ENCODE measurements at places on chromosomes 6 and 20.

DNA sequence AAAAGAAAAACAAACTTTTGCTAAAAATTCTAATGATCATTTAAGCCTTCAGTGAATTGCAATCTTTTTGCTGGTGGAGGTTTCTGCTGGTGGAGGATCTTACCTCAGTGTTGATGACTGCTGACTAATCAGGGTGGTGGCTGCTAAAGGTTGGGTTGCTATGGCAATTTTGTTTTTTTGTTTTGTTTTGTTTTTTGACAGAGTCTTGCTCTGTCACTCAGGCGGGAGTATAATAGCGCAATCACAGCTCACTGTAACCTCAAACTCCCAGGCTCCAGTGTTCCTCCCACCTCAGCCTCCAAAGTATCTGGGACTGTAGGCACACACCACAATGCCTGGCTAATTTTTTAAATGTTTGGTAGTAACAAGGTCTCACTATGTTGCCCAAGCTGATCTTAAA is 94.7 kb downstream of the ANKRD6 start:
- DNase-seq, result no peak

GRCh38 chr6:5094327-5094726 is 9.2 kb downstream of the PPP1R3G start:
- DNase-seq, result no peak

DNA sequence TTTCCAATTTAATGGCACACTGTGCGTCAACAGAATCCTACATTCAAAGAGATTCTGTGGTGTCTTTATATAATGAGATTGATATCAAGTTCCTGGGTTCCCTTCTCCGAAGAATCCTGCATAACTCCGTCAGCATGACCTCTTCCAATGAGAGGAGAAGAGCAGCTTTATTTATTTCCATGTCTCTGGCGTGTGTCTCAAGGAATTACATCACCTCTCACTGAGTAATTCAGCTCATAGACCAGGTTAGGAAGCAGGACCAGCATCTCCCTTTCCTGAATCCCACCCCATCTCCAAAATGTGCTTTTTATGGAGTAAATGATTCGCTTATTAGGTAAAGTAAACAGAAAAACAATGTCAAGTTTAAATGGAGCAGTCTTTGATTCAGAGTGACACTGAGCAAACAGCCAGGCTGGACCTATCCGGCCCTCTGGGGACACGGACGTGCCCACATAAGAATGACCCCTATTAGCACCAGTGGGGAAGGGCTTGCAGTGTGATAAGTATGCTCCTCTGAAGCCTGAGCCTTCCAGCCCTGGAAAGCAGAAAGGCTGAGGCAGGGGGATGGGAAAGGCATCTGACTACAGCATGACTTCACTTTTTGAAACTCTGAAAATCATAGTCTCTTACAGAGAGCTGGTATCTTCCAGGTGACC is 165.2 kb downstream of the CLIC5 start:
- no peak for DNase-seq

DNA sequence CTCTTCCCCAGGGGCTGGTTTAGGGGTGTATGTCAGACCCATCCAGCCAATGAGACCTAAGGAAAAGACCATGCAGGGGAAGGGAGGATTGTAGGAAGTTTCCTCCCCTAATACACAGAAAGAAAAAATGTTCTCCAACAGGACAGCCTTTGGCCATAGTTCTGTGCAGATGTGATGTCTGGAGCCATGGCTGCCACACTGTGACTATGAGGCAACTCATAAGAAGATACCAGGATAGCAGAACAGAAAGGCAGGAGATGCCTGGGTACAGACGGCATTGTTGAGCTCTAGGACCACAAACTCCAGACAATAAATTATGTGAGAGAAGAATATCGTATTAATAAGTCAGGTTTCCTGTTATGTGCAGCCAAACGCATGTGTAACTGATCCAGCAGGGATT is 156.7 kb downstream of the PREX1 start:
- DNase-seq, result no peak

GRCh38 chr20:53736757-53737395 is 143.2 kb upstream of the ZNF217 start:
- DNase-seq, result no peak

- no peak for DNase-seq
Measured at GRCh38 chr20:64006902-64007301, 26.0 kb downstream of the PRPF6 start.

DNA sequence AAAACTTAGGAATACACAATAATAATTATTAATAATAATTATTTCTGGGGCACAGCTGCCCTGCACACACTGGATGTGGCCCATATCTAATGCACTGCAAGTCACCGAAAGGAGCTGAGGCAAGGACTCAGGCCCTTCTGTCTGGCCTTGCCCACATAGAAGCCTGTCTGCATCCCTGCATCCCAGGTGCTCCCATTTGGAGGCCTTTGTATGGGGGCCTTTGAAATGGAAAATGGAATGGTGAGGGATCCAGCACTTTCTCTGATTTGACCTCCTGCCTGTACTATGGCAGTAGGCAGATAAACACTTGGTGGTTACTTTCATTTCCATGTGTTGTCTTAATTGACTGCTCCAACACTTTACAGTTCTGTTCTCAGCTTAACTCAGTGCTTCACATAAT is 75.7 kb upstream of the PTCHD4 start:
- no peak for DNase-seq

GRCh38 chr6:7249391-7249790 is 63.6 kb downstream of the SSR1 start:
- DNase-seq, result no peak

- no peak for DNase-seq
Measured at GRCh38 chr20:59273739-59274357, 26.6 kb upstream of the EDN3 start.

GRCh38 chr6:168844821-168845609 is 404.0 kb downstream of the SMOC2 start:
- no peak for DNase-seq

DNA sequence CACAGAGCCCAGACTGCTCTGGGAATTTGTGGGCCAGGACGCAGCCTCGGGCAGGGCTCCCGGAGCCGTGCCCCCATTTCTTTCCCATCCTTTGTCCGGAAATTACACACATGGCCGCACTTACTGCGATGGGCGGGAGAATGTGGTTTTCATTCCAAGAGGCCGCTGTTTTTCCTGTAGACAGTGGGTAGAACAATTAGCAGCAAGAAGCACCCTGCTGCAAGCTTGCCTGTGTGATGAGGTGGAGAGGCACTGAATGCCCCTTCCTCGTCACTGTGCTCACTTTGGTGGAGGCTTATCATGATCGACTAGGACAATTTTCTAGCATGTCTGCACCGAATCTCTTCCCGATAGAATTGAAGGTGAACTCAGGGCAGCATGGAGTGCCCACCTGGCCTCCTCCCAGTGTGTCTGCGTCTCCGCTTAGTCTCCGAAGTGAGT is 102.8 kb downstream of the DACT2 start:
- DNase-seq, result no peak

- DNase-seq, result no peak
Measured at GRCh38 chr20:6045566-6045965, 8.3 kb downstream of the LRRN4 start.

DNA sequence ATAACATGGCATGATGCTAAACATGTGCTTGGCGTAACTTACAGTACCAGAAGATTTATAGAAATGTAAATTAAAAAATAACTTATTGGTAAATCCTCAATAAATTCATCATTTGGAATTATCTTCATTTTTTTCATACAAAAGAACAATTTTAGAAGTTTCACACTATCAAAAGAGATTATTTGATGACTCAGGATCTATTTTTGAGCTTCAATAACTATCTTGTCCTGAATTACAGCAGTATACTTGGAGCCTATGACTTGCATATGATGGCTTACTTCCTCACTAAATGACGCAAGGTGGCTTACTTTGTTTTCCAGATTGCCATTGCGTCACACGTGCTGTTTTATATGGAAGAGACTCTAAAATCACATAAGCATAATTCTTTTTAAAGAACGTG is 49.2 kb downstream of the KHDRBS2 start:
- DNase-seq, result no peak

GRCh38 chr20:44597930-44598329 is 15.6 kb downstream of the PKIG start:
- no peak for DNase-seq

DNA sequence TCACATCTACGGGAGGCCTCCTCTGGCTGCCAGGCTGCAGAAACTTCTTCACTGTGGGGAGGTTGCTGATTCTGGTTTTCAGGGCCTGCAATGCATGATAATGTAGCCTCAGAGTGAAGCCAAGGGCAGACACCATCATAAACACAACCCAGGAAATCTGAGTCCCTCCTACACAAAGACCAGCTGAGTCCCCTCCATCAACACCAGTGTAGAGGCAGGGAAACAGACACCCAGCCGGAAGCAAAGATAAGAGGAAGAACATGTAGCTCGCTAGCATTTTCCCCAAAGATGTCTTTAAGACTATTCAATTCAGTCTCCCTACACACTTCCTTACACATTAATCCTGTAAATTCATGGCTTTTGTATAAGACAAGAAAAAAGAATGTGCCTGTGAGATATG is 23.6 kb downstream of the GSTA2 start:
- DNase-seq, result no peak

DNA sequence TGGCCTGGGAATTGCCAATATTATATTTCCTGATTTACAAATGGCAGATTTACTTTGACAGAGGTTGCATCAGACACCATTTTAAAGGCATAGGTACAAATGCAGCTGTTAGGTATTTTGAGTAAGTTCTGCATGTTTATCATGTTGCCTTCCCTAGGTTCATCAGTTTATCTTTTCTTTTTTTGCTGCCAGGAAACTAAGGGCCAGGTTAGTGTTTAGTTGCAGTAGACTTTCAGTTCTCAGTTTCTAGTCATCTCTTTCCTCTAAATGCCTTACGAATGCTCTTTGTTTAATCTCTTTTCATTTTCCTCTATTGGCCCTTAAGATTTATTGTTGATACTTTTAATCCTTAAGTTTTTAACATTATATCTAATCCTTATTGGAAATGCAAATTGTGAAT is 129.9 kb downstream of the SMAP1 start:
- no peak for DNase-seq

DNA sequence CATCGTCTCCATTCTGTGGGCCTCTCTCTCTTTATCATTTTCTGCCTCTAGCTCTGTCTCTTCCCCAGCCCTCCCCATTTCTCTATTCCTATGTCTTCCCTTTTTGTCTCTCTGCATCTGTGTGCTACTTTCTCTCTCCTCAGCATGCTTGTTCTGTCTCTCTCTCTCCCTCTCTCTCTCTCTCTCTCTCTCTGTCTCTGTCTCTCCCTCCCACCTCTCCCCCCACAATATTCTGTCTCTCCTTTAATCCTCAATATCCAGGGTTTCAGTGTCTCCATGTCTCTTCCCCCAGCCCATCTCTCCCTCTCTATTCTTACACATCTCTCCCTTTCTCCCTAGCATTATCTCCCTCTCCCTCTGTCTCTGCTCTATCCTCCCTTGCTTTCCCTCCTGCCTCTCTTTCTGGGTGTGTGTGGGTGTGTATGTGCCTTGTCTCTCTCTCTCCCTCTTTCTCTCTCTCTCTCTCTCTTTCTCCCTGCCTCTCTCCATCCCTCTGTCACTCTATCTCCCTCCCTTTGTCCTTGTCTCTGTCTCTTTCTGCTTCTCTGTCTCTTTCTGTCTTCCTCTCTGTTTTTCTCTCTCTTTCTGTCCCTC is 76.9 kb upstream of the SIRPA start:
- DNase-seq, result no peak
